ENCODE measurements at places on chromosomes 1 and 21.

DNA sequence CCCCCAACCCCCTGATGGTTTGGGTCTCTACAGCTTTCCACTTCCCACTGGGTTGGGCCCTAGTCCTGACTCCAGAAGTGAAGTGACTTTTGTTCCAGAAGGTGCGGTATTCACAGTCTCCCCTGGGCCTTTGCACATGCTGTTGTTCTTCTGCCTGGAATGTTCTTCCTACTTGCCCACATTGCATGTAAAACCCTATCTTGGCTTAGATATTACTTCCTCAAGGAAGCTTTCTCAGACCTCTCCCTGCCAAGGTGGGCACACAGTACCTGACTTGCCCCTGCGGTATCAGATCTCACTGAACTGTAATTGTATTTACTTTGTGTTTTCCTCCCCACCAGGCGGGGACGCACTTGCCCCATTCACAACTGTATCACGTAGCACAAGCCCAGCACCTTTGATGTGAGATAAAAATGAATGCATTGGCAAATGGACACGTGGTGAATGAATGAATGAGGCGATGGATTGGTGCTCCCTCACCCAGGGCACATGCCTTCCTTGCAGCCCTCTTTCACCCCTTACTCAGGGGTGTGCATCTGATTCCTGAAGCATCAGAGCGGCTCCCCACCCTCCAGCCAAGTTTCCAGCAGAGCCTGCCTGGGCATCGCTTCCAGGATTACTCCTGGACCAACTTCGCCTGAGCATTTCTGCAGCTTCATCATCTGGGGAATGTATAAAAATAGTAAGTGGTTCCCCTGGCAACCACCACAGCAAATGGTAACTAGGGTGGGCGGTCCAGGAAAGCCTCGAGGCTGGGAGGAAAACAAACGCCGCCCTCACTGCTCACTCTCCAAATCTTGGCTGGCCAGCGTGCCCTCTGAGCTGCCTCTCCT is 19.8 kb downstream of the NENF start:
- no peak for DNase-seq

GRCh38 chr1:59388191-59388590 is 91.3 kb downstream of the FGGY start:
- DNase-seq = no peak

GRCh38 chr1:165497069-165498013 is 46.5 kb upstream of the LRRC52 start:
- DNase-seq = no peak

GRCh38 chr1:43660355-43660754 is 10.4 kb downstream of the KDM4A start:
- DNase-seq = no peak

GRCh38 chr1:234322979-234323378 is 50.3 kb upstream of the COA6 start:
- DNase-seq = no peak

GRCh38 chr1:9689971-9690381 is 38.4 kb downstream of the PIK3CD start:
- DNase-seq = no peak

- no peak for DNase-seq
Observed at GRCh38 chr1:89832496-89833127, 11.8 kb downstream of the LRRC8D start.

GRCh38 chr1:45365051-45365450 is 24.8 kb upstream of the MUTYH start:
- no peak for DNase-seq

GRCh38 chr1:90201467-90202358 is 206.8 kb downstream of the ZNF326 start:
- DNase-seq = no peak

DNA sequence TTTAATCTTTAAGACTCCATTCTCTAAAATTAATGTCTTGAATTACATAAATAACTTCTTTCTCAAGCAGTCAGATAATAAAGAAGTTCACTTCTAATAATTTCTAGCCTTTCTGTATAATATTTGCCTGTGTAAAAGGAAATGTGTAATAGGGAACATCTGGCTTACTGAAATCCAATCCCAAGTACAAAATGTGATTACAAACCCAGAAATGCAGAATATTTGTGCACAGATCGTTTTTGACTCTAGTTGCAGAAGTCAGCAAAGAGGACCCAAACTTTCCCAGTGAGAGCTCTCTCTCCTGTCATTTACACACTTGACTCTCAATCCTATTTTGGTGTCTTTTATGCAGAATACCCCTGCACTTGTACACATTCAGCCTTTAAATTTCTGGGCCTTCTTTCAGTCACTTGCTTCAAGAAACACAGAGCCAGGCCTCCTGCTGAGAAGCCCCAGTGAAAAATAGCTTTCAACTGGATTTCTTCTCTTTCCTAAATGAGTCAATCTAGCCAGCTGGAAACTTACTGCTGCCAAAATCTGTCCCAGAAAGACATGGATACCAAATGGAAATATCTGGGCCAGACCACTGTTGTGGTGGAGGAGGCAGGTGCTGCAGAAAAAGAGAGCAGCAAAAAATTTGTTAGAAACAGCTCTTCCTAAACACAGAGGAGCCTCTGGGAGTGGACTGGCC is 68.5 kb upstream of the ADAM30 start:
- DNase-seq = no peak

DNA sequence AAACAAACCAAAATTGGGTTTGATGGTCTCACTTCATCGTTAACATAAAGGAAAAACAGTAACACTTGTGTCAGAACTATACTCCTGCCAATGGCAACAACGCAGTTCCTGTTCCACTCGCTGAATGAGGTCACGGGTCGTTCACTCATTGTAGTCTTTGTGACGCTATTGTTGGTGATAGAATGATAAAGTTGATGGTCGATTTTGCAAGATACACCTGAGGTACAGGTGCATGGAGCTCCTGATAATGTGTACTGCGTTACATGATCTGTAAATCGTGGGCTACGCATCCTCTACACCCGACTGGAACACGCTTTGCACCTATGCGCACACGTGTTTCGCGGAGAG is 391 bp upstream of the CENPS start:
- DNase-seq = no peak

GRCh38 chr1:229874609-229875008 is 192.4 kb upstream of the GALNT2 start:
- DNase-seq = no peak

DNA sequence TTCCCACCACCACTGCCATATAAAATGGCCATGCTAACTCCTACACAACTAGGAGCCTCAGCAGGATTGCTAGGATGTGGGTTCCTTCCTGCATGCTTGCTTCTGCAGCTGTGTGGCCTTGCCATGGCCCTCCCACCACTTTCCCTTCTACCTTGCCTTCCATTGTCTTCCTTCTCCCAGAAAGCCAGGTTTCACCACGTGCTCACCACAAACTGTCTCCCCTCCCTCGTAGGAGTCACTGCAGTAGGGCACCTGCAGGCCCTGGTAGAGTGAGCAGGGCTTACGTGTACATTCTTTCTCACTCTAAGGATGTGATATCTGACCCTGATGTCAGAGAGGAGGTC is 3.7 kb downstream of the C1orf226 start:
- no peak for DNase-seq

GRCh38 chr1:59685101-59685500 is 129.6 kb upstream of the HOOK1 start:
- no peak for DNase-seq

DNA sequence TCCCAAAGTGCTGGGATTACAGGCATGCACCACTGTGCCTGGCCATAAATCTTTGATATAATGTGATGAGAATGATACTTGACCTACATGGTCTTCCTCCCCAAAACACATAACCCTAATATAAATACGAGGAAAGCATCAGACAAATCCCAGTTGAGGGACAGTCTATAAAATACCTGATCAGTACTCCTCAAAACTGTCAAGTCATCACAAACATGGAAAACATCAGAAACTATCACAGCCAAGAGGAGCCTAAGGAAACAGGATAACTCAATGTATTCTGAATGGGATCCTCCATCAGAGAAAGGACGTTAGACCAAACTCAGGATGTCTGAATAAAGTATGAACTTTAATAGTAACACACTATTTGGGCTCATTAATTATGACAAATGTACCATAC is 172.4 kb downstream of the NTPCR start:
- DNase-seq = no peak

- DNase-seq = no peak
Observed at GRCh38 chr1:1941211-1941841, 22.2 kb upstream of the TMEM52 start.

- DNase-seq = no peak
Observed at GRCh38 chr1:51738681-51739080, 121.8 kb downstream of the OSBPL9 start.

DNA sequence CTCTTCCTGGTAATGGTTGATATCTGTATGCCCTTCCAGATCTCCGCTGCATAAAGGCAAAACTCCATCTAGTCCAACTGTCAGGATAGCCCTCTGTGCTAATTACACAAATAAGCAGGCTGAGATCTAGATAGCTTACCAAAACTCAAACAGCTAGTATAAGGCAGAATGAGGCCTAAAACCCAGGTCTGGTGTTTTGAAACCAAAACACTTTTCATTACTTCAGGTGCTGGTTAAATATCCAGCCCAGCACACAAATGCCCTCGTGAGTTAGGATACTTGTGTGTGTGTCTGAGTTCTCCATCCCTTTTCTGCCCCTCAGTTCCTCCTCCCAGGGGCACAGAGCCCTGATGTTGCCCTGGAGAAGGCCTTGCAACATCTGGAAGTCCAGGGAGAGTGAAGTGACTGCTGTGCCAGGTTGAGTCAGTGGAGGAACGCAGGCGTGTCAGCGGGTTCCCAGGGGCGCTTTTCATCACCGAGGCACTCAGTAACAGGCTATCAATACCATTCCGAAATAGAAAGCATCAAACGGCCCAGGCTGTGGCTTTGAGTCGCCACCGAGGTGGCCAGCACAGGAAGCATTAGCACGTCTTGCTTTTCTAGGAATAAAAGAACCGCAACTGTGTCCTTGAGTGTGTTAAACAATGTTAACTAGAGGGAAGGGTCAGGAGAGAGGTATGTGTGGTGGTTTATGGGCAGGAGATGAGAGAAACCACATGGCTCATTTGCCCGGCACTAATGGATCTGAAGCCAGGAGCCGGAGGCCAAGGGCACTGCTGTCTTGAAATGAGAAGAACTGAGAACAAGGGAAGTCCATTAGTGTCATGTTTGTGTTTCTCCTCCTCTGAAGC is 90.7 kb upstream of the WLS start:
- DNase-seq = no peak

GRCh38 chr1:34777519-34778321 is 3.3 kb upstream of the GJB3 start:
- no peak for DNase-seq

GRCh38 chr1:8731162-8731561 is 86.3 kb downstream of the RERE start:
- no peak for DNase-seq

DNA sequence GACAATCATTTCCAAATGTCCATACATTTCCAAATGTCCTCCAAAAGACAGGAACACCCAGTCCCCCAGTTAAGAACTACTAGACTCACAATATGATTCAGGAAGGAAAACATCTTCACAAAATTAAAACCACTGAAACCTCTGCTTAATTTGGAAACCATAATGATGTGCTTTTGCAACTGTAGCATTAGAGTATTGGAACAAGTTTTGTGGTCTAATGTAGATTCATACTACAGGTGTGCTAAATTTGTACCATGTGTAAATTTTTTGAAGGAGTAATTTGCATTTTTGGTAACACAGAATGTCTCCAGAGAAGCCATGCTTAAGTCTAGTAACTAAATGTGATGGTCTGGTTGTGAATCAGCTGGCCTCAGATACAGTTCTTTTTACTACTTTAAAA is 129.6 kb downstream of the DPYD start:
- DNase-seq = no peak

- no peak for DNase-seq
Observed at GRCh38 chr1:171935664-171936063, 94.4 kb downstream of the DNM3 start.

- no peak for DNase-seq
Observed at GRCh38 chr1:33096363-33097005, 15.5 kb downstream of the AZIN2 start.

- DNase-seq = no peak
Observed at GRCh38 chr21:34642211-34643075, 26.4 kb upstream of the CLIC6 start.

DNA sequence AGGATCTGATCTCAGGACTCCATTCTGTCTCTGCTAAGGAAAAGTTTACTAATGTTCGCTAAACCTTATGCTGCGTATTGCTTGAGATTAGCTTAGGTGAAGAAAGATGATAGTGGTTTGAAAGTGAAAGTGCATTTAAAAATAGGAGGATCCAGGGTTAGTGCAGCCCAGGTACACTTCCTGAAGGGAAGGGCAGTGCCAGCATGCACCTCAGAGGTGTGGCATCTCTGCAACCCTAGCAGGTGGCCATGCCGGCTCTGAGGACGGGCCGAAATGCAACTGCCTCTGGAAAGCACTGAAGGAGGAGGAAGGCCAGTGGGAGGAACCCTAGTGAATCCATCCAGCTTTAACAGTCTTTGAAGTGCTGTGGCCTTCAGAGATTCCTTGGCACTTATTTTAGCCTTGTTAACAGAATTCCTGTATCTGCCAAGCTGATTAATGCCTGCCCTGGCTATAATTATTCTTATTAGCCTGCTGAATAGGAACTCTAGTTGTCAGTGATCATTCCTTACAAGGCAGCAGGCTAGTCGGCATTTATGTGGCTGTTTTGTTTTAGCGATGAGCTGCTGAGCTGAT is 5.5 kb downstream of the PTGFRN start:
- no peak for DNase-seq

GRCh38 chr1:61616830-61617229 is 108.1 kb downstream of the TM2D1 start:
- no peak for DNase-seq

GRCh38 chr1:1752636-1753606 is 25.3 kb downstream of the NADK start:
- DNase-seq = no peak

GRCh38 chr1:13461977-13462376 is 51.7 kb downstream of the PRAMEF20 start:
- no peak for DNase-seq

- no peak for DNase-seq
Observed at GRCh38 chr1:201566529-201566823, 27.5 kb downstream of the NAV1 start.
